ENCODE measurements at places on chromosomes 3 and 15.

DNA sequence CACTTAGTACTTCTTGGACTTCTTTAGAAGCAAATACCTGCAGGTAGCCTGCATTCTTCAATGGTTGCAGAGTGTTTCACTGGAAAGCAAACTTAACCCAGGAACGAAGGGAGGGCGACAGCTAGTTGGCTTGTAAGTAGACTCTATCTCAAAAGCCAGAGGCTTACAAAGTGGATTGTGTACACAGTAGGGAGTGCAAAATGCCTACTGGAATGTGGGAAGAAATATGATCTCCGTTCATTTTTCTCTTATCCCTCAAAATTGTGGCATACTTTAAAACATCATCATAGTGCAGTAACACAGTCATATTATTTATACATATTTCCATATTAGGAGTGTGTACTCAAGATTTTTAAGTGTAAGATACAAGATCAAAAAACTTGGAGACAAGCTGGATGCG, 155.7 kb downstream of the LIPC start:
- no peak for DNase-seq

GRCh38 chr3:66476852-66477381, 23.9 kb downstream of the LRIG1 start:
- DNase-seq: no peak

DNA sequence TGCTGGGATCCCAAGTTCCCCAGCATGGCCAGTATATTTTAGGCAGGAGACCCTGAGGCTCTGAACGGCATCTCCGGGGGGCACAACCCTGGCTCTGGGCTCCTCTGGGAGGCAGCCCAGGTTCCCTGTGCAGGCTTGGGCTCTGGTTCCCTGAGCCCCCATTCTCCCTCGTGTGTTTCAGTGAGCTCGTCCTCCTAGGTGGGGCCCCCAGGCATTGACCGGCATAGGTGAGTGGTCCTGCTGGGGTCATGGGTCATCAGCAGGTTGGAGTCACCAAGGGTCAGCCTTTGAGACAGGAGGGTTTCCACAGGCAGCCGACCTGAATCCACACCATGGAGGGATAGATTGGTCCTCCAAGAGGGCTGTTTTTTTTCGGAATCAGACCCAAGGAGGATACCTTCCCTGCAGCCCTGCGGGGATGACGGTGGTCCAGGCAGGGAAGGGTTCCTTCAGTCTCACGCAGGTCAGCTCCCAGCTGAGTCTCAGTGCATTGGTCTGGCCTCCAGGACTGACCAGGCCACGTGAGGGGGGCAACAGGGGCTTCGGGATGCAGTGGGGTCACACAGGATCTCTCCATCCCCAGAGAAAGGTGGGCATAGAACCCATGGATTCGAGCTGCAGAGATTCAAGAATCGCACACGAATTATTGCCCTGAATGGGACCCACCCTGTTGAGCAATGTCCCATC, 226.0 kb downstream of the SNRPN start:
- no peak for DNase-seq

DNA sequence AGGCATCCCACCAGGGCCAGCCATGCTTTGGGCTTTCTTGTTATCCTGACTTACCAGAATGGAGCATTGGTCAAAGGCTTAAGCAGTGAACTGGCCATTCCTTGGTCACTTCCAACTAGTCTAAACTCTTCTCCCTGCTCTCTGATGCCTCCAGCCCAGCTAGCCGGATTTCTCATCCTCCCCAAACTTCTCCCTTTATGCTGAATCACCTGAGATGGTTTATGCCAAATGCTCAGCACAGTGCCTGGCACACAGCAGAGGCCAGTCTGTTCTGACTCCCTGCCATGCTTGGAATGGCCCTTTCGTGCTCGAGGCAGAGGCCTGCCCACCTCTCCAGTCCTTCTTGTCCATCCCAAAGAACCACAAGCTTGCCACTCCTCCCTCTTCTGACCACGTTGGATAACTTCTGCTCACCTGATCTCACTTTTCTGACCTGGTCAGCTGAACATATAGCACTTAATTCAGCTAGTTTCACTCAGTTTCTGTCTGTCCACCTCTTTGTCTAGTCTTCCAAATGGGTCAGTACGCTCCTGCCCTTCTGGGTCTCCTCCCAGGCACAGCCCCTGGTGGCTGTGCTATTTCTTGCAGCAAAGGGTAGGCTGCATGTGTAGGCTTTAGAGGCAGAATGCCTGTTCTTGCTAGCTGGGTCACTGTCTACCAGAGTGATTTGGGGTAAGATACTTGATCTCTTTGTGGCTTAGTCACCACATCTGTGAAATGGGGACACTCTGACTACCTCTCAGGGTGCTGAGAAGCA, 2.2 kb upstream of the RBP1 start:
- DNase-seq: no peak

GRCh38 chr3:71511446-71511845, 72.1 kb downstream of the FOXP1 start:
- DNase-seq: no peak

GRCh38 chr15:50083424-50084025, 35.5 kb downstream of the ATP8B4 start:
- DNase-seq: no peak

- DNase-seq: no peak
Measured at GRCh38 chr3:6281662-6282061, 579.3 kb upstream of the GRM7 start.

- peak; percentile 67 for DNase-seq
Measured at GRCh38 chr3:104596551-104596950, 770.2 kb upstream of the ALCAM start.

GRCh38 chr3:112017091-112017490, 17.4 kb upstream of the TMPRSS7 start:
- DNase-seq: no peak

- no peak for DNase-seq
Measured at GRCh38 chr15:60634815-60635214, 155.9 kb upstream of the ICE2 start.

- no peak for DNase-seq
Measured at GRCh38 chr3:107942244-107942643, 148.6 kb downstream of the CD47 start.

- no peak for DNase-seq
Measured at GRCh38 chr15:42053010-42053409, 32.2 kb upstream of the PLA2G4E start.

GRCh38 chr3:143040261-143040879, 39.0 kb downstream of the U2SURP start:
- no peak for DNase-seq

DNA sequence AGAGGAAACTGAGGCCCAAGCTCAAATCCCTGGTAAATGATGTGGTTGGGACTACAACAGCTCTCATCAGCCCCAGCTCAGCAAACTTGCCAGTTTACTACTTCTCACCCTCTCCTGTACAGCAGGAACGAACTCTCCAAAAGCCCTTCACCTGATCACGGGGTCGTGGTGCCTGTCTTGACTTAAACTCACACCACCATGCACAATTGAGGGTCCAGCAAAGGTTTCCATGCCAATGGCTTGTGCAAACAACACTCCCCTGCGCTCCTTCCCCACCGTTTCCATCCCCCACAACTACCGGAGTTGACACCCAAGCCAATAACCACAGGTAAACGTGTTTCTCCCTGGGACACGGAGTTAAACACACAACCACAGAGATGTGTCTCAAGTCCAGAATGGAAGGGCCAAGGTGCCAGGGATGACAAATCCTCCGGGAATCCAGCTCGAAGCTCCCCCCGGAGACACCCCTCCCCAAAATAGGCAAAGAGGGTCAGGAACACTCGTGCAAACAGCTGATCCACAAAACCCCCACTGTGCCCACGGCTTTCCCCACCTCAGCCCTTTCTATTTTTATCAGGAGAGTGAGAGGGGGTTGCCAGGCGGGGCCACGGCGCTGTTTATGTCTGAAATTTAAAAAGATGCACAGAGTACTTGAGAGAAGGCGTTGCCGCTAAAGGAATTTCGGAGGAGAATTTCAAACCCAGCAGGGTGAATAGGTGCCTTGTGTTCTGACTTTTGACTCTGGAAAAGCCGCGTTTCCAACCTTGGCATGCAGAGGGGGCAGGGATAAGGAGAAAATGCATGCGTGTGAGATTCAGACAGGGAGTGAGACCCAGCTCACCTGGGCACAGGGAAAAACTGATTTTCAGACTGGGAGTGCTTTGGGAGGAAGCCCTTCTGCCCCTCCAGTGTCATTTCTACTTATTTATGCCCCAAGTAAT, 10.6 kb upstream of the ACAN start:
- no peak for DNase-seq

GRCh38 chr3:150786791-150787190, 23.8 kb upstream of the SIAH2 start:
- DNase-seq: no peak

- no peak for DNase-seq
Measured at GRCh38 chr3:107662124-107662507, 139.4 kb downstream of the BBX start.

DNA sequence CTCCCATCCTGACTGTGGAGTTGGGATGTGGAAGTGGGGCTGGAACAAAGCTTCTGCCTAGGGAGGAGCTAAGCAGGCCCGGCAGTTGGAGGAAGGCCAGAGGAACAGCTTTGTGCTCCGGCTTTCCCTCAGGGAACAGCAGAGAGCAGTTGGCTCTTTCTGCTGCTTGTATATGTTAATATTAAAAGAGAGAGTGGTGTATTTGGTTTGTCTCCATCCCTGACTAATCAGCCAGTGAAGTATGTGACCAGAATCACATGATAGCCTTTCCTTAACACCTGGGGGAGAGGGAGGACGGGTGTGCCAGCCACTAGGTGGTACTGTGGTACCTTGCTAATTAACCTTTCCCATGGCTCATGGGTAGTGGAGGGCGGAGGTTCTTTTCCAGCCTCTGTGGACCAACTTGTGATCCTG, 10.0 kb downstream of the EIF2B5 start:
- DNase-seq: peak; percentile 56

DNA sequence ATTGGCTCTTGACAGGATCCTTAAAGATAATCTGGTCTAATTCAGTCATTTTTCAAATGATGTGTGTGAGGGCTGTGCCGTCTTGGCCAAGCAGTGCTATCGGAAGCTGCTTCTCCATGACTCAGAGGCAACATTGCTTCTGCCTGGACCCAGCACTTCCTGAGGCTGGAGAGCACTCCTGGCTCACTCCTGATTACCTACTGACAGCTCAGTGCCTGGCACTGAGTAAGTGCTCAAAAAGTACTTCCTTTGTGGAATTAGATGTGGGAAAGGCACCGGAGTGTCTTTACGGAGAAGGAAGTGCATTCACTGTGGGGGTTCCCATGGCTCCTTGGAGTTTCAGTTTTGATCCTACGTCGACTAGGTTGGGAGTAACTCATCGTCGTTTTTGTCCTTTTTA, 86.9 kb upstream of the UBE3A start:
- no peak for DNase-seq

- no peak for DNase-seq
Measured at GRCh38 chr3:136135039-136135802, 60.9 kb downstream of the MSL2 start.

DNA sequence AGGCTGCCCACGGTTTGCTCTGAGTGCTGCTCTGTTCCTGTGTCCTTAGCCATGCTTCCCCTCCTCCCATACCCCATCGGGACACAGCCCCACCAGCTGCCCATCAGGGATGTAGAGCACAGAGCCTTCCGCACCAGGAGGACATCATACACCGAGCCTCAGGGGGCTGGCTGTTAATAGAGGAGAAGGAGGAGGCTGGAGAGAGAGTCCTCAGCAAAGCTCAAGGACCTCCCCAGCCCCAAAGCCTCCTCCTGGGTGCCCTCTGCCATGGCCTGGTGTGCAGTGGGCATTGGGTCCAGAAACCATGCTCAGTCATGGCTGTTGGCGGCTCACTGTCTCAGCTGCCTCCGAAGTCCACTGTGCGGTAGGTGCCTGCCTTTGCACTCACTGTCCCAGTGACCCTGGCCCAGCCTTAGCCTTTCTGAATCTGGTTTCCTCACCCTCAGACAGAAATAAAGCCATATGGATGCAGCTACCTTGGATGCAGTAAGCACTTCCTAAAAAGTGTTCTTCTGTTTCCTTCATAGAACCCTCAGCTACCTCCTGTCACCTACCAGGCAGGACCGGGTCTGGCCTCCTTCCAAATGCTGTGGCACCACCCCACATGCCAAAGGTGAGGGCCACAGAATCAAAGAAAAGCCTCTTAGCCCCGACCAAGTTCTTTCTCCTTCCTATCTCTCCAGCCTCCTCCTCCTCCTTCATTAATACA, 53.9 kb downstream of the ACAD9 start:
- DNase-seq: no peak

DNA sequence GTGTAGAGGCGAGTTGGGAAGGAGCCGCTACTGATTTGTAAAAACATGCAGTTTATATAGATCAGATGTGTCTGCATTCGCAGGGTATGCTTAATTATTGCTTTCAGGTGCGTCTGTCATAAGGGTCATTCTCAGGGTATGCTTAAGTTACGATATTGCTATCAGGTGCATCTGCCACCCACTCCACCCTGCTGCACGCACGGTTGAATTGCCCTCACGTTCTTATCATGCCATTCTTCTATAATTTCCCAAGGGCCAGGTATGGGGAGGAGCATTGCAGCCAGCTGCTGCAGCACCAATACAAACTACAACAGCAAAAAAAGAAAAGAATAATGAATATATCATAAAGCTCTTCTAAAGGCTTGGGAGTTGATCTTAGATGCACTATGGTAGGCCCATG, 230.0 kb downstream of the KBTBD8 start:
- DNase-seq: no peak

DNA sequence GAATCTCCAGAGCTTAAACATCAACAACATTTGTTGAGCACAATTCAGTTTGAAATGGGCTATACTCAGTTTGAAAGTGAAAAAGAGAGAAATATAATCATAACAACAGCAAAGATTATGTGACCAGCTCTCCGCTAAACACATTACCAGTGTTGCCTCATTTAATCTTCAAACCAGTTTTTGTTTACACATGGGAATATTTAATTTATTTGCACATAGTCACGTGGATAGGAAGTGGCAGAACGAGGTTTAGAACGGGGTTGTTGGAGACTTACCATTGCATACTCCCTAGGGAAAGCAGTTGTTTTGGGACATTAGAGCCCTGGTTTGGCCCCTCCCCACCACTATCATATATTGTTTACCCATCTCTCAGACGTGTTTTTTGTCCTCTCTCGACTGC, 77.2 kb downstream of the IL1RAP start:
- peak; percentile 81 for DNase-seq

- no peak for DNase-seq
Measured at GRCh38 chr3:84974347-84974746, 15.6 kb downstream of the CADM2 start.

DNA sequence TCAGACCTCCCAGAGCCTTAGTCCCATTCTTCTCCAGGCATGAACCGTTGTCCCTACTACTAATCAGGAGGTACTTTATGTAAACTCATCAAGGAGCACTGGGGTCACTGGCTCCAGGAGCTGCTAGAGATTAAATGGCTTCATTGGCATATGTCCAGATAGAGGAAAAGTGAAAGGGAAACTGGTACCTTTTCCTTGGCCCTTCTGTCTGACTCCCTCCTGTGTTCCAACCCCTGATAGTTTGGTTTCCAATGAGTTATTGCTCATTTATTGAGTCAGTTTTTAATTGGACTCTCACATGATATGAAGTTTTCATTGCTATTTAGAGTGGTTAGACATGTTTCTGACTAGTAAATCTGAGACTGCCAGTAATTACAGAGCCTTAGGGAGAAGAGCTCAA, 130.5 kb upstream of the BFSP2 start:
- peak; percentile 50 for DNase-seq
